ENCODE measurements at places on chromosomes 2 and 18.

DNA sequence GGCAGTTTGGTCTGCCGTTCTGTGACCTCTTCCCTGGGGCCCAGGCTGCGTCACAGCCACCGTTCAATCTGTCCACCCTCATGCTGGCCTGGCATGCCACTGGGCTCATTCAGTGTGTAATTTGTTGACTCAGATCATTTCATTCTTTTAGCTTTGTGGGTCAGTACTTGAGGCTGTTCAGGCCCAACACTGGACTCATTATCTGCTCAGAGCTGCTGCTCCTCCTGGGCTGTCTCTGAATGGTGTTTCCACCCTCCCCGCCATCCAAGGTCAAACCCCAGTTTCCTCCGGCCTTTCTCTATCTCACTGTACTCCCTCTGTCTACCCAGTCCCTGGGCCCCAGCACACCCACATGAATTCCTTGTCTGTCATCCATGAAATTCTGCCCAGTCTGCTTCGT lies 152.4 kb upstream of the NCK2 start:
- DNase-seq: no peak

- DNase-seq: no peak
These were observed 121.5 kb upstream of the CREB1 start for GRCh38 chr2:207408086-207408794.

DNA sequence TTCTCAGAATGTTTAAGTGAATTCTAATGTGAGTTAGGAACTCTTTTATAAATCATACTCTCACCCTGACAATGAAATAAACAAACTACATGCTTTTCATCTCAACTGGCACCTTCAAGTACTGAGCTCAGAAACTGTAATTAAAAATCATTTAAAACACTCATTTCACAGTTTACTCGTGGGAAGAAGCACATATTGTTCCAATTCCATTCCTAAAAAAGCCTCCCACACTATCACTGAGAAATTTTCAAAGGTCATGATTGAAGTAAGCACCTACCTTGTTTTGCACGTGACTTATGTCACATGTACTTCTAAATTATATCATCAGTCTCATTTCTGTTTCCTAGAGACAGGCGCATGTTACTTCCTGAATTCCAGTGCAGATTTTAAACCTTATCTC lies 678.1 kb upstream of the SLC8A1 start:
- no peak for DNase-seq

DNA sequence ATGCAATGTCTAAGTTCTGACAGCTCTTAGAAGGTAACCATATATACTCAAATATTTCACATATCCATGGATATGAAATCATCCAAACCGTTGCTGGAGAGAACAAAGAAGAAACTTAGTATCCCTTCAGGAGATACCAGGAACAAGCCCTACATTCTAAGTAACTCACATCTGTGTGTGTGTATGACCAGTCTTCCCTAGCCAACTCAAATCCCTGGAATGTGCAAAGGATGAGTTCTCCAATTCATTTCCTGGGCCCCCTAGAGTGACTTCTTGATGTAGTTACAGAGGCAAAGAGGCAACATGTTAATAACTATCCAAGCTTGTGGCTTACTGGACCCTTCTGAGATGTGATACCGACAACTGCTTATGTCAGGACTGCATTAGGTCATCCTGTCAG lies 20.1 kb downstream of the TPGS2 start:
- no peak for DNase-seq

- DNase-seq: no peak
These were observed 5.0 kb downstream of the OSBPL6 start for GRCh38 chr2:178199334-178199733.

GRCh38 chr2:26959331-26959730 lies 11.1 kb upstream of the MAPRE3 start:
- no peak for DNase-seq

- no peak for DNase-seq
These were observed 53.0 kb downstream of the POMC start for GRCh38 chr2:25115249-25115883.

DNA sequence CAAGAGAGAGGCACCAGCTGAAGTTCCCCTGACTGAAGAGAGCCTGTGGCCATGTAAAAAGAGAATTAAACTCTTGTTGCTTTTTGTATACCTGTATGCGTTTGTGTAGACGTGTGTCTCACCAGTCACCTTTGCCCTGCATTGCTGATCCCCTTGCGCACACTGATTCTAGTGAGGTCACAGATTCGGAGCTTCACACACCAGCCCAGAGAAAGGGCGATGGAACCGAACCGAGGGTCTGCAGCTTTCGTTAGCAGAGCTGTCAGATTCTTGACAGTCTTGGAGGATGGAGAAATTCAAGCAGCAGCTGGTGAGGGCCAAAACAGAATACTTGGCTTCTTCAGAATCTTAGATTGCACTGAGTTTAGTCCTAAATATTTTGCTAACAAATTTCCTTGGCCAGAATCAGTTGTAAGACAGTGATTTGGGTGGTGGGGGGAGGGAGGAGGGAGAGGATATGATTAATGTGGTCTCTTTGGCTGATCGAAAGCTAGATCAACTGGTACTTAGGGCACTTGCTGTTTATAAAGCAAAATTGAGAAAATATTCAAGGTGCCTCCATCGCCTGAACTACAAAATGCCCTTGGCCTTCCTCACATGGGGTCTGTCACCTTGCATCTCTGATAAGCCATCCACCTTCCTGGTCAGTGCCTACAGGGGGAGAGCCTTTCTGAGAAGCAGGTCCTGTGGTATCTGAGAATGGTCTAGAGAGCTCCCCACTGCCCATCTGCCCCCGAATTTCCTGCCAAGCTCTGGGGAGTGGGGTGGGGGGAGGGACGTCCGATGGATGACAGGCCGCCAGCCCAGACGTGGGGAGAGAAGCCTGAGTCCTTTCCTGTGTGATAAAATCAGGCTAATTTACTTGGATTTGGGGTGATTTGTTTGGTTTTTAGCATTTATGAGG lies 123.5 kb downstream of the CABLES1 start:
- DNase-seq: no peak

- DNase-seq: no peak
These were observed 100.2 kb upstream of the ID2 start for GRCh38 chr2:8581601-8582041.

- no peak for DNase-seq
These were observed 97.1 kb upstream of the TMEM178A start for GRCh38 chr2:39568561-39569006.

- DNase-seq: no peak
These were observed 68.8 kb upstream of the KCTD1 start for GRCh38 chr18:26617151-26617554.

DNA sequence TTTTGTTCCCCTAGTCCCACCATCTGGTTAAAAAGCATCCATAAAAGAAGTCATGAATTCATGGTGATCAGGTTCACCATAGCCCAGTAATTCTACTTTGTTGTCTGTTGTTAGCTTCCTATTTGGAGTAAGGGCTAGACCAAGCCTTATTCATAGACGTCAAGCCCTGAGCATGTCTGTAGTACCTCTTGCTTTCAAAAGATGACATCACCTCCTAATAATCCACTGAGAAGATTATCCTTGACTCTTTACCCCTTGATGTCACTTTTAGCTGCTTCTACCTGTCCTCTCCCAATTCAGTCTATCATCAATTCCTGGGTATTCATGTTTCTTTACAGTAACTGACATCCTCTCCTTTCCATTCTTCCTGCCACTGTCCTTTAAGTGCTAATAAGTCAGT lies 90.1 kb downstream of the EML6 start:
- DNase-seq: no peak

DNA sequence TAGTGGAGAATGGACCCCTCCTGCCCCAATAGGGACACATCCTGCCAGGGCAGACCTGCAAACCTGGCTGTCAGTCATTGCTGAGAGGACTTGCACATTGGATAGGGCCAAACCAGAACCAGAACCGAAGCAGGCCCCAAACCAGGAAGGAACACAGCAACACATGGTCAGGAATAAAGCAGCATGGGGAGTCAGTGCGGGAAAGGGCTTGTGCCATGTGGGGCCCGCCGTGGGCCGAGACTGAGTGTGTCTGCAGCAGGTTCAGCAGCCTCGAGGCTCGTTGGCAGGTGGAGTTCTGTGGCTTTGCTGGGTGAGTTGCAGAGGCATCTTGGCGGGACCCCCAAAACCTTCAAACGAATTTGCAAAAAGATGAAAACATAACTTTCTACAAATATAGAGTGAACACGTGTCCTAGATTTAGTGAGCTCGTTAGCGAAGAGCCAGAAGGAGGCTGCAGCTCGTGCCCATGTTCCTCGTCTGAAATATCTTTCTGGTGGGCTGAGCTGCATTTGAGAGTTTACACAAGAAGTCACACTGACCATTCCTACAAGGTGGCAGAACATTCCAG lies 44.9 kb upstream of the LDLRAD4 start:
- DNase-seq: no peak

- DNase-seq: no peak
These were observed 96.0 kb upstream of the CDCA7 start for GRCh38 chr2:173258701-173259100.

GRCh38 chr18:63319383-63320122 lies at the start of gene BCL2:
BCL2 (minus strand) TSS chr18:63319769.
- DNase-seq: no peak

DNA sequence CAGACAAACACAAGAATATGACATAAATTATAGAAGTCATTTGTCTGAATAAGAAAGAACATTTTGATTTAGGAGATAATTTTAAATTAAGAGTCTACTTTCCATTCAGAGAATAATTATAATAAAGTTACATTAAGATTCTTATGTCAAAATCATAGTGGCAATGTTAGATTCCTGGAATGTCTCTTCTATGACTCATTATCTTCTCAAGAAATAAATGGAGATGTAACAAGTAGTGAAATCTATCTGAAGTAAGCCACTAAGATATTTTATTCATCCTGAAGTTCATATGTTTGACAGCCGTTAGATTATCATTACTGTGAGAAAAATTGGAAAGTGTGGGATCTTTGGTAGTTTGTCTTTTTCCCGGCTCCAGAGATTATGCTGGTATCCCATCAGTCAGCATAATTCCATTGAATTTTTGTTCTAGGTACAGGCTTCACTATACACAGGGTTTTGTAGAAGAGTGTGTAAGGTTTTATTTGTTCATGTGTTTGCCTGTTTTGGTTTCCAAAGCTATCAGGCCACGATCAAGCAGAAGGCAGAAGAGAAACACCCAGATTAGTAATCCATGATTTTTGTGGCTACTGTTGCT lies 1246.6 kb upstream of the LRRTM1 start:
- DNase-seq: no peak

DNA sequence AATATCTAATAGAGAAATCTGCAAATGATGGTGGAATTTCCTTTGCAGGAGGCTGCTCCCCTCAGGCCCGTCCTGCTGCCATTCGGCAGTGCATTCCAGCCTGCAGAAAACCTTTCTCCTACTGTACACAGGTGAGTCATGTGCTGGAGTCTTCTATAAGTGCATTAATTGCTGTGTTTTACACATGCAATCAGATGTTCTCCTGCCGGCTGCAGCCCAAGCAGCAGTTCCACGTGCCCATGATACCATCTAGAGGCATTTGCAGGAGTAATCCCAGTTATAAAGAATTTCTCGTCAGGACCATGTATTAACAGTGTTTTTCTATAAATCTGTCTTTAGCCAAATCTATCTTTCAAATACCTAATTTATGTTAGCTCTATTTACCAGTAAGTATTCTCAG lies 304.7 kb upstream of the HNMT start:
- no peak for DNase-seq

GRCh38 chr2:158006961-158007719 lies 94.5 kb upstream of the UPP2 start:
- DNase-seq: no peak

- no peak for DNase-seq
These were observed 183.1 kb upstream of the CCDC68 start for GRCh38 chr18:55142410-55142809.

GRCh38 chr18:45266023-45266422 lies 349.3 kb upstream of the SLC14A2 start:
- no peak for DNase-seq

GRCh38 chr2:74849228-74849892 lies 15.4 kb downstream of the HK2 start:
- DNase-seq: no peak

DNA sequence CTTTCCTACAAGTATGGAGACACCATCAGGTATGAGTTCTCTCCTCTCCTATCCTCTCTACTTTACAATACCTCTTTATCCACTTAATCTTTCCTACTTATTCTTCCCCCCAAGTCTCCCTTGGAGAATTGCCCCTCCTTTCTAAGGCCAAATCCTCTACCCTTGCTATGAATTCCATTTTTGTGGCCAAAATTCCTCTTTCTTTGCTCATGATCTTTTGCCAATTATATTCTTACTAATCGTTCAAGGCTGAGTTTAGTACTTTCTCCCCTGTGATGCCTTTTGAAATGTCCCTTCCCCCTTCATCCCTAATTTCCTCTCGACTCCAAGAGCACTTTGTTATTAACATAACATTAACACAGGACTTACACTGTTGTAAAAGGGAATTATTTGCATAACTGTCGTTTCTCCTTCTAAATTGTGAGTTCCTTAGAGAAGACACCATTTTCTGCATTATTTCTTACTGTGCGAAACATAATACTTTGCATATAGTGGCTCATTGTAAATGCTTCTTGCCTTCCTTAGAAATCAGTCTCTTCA lies 133.4 kb downstream of the KCTD1 start:
- DNase-seq: no peak

GRCh38 chr18:27954226-27954625 lies 222.7 kb downstream of the CDH2 start:
- DNase-seq: no peak

GRCh38 chr2:181627545-181627944 lies 29.4 kb downstream of the CERKL start:
- no peak for DNase-seq

GRCh38 chr18:60471652-60472051 lies 99.1 kb upstream of the MC4R start:
- DNase-seq: no peak

GRCh38 chr2:237647176-237648015 lies 20.0 kb downstream of the LRRFIP1 start:
- no peak for DNase-seq

DNA sequence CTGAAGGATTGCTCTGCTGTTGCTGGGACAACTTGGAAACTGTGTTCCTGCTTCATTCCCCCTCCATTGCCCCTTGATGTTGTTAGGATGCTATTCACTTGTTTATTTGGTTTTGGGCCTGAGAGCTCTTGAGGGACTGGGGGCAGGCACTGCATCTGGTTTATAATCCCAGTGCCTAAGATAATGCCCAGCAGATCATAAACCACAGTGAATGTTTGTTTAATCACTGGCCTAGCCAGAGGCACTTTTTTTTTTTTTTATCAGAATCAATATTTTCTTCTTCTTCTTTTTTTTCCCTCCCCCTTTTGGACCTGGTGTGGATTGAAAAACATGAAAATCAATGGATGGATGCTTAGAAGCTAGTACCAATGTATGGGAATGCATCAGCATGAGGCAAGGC lies 38.1 kb downstream of the KCNS3 start:
- no peak for DNase-seq

GRCh38 chr2:207836521-207837133 lies 66.9 kb upstream of the FZD5 start:
- DNase-seq: no peak

GRCh38 chr2:45728458-45728942 lies 77.0 kb downstream of the PRKCE start:
- DNase-seq: no peak
